ENCODE measurements at places on chromosomes 1 and 21.

GRCh38 chr1:216246577-216247203 lies 176.6 kb downstream of the USH2A start:
- no peak for DNase-seq

- DNase-seq = no peak
Observed at GRCh38 chr1:53372501-53372951, 44.7 kb upstream of the LRP8 start.

DNA sequence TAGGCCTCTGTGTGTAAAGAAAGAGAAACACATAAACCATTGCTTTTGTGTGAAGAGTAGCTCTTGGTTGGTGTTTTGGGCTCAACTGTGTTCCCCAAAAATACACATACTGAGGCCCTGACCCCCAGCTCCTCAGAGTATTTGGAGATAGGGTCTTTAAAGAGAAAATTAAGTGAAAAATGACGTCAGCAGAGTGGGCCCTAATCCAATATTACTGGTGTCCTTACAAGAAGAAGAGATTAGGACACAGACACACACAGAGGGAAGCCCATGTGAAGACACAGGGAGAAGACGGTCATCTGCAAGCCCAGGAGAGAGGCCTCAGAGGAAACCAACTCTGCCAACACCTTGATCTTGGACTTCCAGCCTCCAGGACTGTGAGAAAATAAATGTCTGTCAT lies 76.9 kb upstream of the PGBD5 start:
- no peak for DNase-seq

DNA sequence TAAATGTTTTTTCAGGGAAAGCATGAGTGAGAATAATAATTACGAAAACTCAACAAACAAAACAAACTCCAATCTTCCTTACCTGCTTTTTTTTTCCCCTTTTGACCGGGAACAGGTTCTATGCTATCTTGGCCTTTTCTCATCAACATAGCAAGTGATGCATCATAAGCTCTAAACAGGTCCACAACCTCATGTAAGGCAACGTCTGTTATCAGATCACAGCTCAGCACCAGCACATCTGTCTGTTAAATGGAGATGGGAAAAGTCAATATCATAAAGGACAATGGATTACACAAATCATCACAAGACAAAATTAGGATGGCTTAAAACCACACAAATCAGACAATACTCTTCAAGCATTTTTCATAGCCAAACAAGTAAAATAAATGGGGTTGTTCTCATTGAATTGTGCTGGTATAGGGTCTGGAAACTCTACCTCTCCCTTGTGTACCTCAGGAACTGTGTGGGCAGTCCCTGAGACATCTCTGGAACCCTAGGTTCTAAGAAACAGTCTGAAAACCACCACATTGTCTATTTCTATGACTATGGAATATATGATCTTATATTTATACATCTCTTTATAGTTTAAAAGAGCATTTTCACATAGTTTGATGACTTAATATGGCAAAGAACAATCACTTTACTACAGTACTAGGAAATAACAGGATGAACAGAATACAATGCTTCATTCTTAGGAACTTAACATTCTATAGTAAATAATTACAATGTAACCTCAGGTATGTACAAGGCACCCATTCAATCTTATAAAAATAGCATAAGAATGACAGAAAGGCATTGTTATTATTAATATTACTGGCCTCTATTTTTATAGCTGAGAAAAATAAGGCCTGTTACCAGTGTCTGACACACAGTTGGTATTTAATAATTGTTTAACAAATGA lies 44.7 kb downstream of the EIF2B3 start:
- DNase-seq = no peak

DNA sequence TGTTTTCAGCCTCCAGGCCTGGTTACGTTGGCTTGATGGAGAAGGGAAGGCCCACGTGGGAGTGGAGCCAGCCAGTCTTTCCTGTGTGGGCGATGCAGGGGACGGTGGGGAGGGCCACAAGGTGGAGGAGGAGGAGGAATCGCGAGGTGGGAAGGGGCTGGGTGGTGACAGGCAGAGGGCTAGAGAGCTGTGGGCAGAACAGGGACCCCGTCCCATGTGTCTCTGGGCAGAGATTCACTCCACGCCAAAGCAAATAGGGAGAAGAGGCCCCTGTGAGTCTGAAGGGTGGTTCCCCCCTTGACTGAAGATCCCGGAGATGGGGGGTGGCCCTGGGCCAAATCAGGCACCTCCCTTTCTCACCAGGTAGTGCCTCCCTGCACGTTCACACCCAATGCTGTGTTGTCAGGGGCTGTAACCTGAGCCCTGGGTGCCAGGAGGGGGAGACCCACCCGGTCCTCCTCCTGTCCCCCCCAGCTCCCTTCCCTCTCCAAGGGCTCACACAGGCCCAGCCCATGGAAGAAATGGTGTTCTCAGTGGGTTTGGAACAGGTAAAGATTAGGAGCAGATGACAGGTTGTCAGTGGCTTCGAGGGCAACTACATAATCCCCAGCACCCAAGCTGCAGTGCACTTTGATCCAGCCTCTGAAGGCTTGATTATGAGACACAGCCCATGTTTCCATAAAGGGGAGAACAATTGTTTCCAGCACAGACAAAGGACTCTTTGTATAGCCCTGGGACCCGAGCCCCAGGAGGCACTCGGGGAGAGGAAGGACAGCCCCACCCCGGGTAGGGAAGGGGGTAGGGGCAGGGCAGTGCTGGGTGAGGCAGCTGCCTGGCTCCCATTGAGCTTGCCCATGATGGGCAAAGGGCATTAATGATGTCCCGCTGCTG lies 37.7 kb upstream of the GPR37L1 start:
- no peak for DNase-seq

GRCh38 chr1:10549904-10550664 lies 75.3 kb downstream of the PEX14 start:
- no peak for DNase-seq

- DNase-seq = no peak
Observed at GRCh38 chr1:226697929-226698544, 41.0 kb downstream of the ITPKB start.

- no peak for DNase-seq
Observed at GRCh38 chr1:27527890-27528817, 38.2 kb upstream of the WASF2 start.

DNA sequence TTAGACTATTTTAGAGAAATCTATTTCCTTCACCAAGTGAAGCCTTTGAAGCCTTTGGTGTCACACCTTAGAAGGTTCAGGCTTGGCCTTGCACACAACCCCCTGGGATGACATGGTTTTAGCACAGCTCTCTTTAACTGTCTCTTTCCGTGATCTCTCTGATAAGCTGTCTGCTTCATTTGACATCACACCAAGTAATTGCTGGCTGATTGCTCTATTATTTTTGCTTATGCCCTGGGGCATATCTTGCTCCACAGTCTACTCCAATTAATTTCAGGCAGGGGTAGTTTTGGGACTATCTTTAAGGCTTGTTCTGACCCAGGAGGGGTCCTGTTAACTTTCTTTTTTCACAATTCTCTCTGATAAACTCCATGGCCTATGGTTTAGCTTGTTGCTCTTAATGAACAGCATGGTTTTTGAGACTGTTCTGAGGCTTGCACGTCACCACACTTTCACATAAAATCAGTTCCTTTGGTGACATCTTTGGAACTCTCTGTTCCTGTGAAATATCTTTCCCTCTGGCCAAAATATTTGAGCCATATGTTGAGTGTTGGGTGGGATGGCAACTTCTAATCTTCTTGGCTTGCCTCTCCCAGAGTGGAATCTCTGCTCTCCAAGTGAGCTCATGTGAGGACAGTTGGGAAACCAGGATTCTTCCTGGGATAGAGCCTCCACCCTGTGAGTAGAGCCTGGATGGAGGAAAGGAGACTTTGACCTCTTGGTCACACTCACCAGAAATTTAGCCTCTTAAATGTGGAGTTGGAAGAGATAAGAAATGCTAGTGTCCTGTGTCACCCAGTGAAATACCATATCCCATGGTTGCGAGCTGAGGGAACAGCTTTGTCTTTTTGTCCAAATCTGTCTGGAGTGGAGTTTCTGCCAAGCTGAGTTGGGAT lies 63.6 kb downstream of the MAP3K21 start:
- no peak for DNase-seq

- DNase-seq = no peak
Observed at GRCh38 chr1:5711079-5711478, 281.1 kb downstream of the NPHP4 start.

GRCh38 chr21:42222821-42223390 lies 4.0 kb downstream of the ABCG1 start:
- DNase-seq = no peak

GRCh38 chr1:170692866-170693575 lies 29.1 kb downstream of the PRRX1 start:
- no peak for DNase-seq

- DNase-seq = no peak
Observed at GRCh38 chr1:172408958-172409357, 11.5 kb upstream of the C1orf105 start.

DNA sequence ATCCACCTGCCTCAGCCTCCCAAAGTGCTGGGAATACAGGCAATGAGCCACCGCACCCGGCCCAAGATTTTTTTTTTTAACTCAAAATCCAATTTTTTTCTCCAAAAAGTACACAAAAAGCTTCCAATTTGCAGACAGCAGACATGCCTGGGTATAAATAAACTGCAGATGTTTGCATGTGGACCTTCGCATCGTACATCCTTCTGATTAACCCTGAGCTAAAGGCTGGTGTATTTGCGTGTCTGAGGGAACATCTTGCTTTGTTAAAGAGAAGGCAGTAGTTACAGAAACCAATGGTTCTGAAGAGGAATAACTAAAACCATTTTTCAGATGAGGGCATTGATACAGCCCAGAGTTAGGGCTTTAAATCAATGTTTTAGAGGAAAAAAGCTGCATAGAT lies 12.7 kb downstream of the BCAR3 start:
- DNase-seq = no peak

DNA sequence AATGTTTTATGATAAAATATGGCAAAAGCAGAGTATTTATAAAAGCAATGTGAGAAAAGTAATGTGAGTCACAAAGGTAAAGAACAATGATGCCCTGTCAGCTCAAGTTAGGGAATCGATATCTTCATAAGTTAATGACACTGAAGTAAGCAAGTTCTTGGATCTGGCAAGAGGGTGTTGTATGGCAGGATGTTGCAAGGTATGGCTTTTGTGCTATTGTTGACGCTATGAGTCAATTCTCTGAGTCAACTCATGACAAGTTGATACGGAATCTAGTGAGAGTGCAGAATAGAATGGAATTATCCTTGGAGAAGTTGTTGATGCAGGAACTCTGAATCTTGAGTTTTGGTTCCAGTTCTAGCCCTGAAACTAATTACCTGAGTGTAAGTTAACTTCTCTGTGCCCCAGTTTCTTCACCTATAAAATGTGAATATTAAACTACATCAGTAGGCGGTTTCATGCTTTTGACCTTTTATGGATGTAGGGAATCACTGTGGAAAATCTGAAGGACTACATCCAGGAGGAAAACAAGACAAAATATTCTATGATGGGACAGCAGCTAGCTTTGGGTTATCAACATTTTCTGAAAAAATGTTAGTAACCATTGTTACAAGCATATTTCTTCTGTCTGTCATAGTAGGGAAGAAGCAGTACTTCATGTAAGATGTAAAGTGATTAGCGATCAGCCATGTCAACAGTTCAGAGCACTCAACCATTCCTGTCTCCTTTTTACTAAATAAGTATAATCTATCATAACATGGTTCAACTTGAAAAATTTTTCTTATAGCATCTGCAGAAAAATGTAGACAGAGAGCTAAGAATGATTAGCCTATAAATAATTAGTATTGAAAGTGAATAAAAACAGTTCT lies 96.9 kb downstream of the ATP6V1G3 start:
- DNase-seq = peak; percentile 25

- no peak for DNase-seq
Observed at GRCh38 chr1:71829346-71829745, 453.0 kb downstream of the NEGR1 start.

- DNase-seq = no peak
Observed at GRCh38 chr1:228804173-228804572, 68.9 kb downstream of the RHOU start.

GRCh38 chr1:210815641-210816550 lies 318.1 kb downstream of the KCNH1 start:
- DNase-seq = no peak

GRCh38 chr1:46168477-46168876 lies 6.4 kb upstream of the TSPAN1 start:
- DNase-seq = peak; percentile 39

GRCh38 chr1:24915816-24916602 lies 14.1 kb downstream of the RUNX3 start:
- DNase-seq = no peak

DNA sequence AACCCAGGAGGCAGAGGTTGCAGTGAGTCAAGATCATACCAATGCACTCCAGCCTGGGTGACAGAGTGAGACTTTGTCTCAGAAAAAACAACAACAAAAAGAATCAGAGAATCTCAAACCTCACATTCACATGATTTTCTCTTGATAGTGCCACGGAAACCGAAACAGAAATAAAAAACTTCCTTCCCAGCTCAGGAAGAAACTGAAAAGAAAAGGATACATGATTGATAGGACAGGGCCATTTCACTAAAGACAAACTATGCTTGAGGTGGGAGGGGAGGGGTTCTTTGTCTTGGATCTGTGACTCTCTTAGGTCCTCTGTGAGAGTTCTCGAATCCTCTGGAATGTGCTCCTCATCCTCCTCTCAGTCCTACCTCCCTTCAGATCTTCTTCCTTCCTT lies 19.8 kb upstream of the CD53 start:
- DNase-seq = peak; percentile 51

- DNase-seq = peak; percentile 85
Observed at GRCh38 chr1:30911059-30911954, 2.7 kb upstream of the SDC3 start.

- no peak for DNase-seq
Observed at GRCh38 chr1:231041719-231042261, 1.7 kb upstream of the FAM89A start.

GRCh38 chr1:41613689-41614574 lies 129.4 kb upstream of the EDN2 start:
- DNase-seq = peak; percentile 81

GRCh38 chr1:108055387-108055786 lies 90.4 kb upstream of the VAV3 start:
- DNase-seq = no peak

- DNase-seq = no peak
Observed at GRCh38 chr1:177995369-177995768, 25.5 kb upstream of the SEC16B start.

- no peak for DNase-seq
Observed at GRCh38 chr1:85311818-85312217, 35.4 kb upstream of the BCL10 start.

DNA sequence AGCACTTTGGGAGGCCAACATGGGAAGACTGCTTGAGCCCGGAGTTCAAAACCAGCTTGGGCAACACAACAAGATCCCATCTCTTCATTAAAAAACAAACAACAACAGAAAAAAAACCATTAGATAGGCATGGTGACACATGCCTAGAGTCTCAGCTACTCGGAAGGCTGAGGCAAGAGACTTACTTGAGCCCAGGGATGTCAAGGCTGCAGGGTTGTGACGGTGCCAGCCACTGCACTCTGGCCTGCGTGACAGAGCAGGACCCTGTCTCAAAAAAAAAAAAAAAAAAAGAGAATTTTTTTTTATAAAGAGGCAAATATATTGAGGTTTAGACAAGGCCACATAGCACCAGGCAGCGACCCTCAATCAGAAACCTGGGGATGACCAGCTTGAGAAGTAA lies 62.7 kb downstream of the HSF2BP start:
- DNase-seq = no peak

All from suppressor macrophage treated with lipopolysaccharide for 4 hours (primary cell).